ENCODE measurements at places on chromosomes 2 and 18.

DNA sequence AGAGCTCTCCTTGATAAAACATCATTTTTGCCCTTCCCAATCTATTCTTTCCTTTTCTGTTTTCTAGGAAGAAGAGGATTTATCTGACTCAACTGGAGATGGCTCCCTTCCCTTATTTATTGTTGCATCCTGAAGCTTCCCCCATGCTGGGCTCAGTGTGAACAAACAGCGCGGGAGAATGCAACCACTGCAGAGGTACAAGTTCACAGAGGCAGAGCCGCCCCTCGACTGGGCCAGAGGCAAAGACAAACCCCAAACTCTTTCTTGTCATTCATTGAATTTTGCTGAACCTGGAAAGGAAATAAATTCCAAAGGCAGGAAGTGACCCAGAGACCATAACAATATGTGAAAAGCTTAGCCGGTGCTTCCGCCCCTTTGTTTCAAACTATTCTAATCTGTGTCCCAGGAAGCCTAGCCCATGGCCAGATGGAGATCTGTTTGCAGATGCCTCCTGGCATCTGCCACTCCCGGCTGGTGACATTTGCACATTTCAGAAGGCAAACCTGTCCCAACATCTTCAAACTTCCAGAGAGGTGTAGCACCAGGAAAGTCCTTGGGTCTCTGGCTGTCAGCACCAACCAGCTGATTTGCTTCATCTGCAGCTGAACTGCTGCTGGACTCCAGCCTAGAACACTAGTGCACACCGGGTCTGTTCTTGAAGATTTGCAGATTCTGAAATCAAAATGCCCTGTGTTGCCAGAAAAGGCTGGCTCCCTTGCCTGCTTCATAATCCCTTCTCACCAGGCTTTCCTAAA lies 79.4 kb upstream of the MAP4K3 start:
- DNase-seq, result no peak

GRCh38 chr2:200929334-200930249 lies 33.9 kb downstream of the ORC2 start:
- DNase-seq, result no peak

GRCh38 chr2:43905871-43906270 lies 67.1 kb downstream of the ABCG8 start:
- no peak for DNase-seq

GRCh38 chr18:58565021-58565420 lies 63.9 kb downstream of the ALPK2 start:
- DNase-seq, result no peak

DNA sequence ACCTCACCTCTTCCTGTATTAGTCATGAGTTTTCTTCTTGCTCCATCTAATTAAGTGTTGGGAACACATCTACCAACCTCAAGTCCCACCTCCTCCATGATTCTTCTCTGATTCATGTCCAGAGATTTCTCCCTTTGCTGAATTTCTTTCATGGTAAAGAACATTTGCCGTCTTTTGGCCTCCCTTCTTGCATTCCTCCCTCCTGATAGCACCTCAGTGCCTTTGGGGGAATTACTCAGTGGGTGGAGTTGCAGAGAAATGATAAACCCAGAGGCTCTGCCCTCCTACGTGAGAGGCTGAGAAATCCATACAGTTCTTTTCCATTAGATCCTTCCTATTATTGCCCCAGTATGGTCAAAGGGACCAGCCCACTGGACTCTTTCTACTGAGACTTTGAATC lies 651.9 kb downstream of the SLC4A3 start:
- no peak for DNase-seq

DNA sequence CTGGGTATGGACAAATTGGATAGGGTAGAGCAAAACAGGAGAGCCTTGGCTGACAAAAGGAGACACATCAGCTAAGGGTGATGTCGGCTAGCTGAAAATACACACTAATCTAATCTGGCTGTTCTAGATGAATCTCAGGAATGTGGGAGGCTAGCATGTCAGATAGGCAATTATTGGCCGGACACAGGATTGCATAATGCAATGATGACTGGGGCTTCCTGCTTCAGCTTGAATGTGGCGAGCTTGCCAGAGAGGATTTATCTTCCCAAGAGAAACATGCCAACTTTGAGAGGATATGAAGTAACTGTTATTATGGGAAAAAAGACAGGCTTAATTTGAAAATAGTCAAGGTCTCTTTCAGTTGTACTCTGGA lies 102.4 kb downstream of the TRIB2 start:
- no peak for DNase-seq

- DNase-seq, result no peak
These were observed 222.9 kb downstream of the HDAC4 start for GRCh38 chr2:239177908-239178307.

- DNase-seq, result no peak
These were observed 24.8 kb downstream of the ATF2 start for GRCh38 chr2:175143191-175143590.

DNA sequence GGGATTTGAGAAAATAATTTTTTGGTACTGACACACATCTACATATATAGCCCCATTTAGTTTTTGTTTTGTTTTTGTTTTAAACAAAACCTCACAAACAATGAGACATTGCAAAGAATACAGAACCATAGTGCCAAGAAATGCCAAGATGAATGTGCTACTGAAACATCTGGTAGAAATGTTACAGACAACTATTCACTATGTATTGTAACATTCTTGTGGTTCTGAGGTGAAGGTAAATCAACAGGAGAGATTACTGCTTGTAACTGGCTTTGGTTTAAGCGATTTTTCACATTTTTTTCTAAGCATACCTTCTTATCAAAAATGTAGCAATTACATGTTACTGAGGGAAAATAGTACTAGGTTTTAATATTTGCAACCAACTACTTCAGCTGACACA lies 281.3 kb downstream of the ZNF804A start:
- no peak for DNase-seq

DNA sequence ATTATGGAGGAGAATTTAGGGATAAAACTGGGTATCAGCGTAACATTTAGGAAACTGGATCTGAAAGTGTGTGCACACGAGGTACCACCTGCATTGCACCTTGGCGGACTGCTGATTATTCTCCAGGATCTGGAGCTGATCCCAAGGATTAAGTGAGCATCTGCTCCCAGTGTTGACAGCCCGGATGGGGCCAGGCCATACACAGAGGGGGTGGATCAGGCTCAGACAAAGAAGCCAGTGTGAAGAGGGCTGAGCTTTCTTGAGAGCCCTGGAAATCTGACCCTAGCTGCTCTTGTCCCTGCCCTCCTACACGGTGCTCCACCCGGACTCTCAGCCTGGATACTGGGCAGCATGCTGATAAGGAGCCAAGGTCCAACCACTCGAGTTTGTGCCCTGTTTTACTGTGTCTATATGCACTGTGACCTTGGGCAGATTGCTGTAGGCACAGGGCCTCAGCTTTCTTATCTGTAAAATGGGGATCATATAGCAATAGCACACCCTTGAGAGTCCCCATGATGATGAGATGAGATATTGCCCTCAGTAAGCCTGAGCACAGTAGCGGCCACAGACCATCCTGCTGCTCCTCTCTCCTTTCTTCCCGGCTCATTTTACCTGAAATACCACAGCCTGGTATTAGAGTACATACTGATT lies 396.8 kb upstream of the CELF4 start:
- no peak for DNase-seq

GRCh38 chr2:172213116-172213860 lies 110.6 kb upstream of the DLX2 start:
- DNase-seq, result no peak

- DNase-seq, result peak; percentile 14
These were observed 7.6 kb upstream of the TMEM185B start for GRCh38 chr2:120230515-120231471.

DNA sequence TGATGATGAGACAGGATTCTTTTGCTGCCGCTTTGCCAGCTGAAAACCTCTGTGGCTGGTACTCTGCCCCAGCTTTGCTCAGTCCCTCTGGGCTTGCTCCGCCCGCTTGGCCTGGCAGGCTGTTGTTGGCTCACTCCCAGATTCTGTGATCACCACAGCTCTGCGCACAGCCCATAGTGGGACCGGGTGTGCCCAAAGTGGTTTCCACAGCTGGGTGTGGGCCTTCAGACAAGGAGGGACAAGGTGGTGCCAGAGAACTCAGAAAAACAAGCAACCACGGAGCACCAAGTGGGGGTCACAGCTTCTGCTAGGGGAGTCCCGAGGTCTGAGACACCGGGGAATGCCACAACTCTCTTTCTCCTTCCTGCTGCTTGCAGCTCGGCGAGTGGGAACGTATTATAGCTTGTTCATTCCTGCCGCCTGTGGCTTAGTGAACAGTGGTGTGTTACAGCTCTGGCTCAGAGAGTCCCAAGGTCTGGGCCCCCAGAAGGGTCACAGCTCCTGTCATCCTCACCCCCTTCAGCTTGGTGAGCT lies 9.2 kb upstream of the KYNU start:
- DNase-seq, result no peak

- no peak for DNase-seq
These were observed 23.4 kb downstream of the CROCC2 start for GRCh38 chr2:240929364-240930095.

DNA sequence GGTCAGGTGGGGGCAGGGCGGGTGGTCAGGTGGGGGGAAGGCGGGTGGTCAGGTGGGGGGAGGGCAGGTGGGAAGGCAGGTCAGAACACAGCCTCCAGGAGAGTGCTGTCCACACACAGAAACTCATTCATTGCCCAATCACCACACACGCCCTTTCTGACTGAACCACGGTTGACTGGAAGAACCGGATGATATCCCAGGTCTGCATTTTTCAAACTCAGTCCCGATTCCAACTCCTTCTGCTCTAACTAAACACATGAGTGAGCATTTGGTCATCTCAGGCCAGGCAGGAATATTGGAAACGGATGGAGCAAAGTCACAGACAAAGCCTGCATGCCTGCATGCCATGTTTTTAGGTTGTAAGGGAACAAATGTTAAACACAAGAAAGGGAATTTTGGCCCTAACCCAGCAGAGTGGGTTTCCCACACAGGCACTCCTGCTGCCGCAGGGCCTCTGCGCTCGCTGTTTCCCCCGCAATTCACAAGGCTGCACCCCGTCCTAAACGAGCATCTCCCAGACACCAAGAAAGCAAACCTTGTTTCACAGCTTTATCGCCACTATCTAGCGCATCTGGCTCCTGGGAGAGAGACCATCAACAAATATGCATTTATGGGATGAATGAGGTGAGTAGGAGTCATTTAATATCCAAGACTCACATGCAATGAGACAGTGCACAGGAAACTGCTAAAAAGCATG lies 100.1 kb downstream of the ZNF516 start:
- DNase-seq, result no peak

DNA sequence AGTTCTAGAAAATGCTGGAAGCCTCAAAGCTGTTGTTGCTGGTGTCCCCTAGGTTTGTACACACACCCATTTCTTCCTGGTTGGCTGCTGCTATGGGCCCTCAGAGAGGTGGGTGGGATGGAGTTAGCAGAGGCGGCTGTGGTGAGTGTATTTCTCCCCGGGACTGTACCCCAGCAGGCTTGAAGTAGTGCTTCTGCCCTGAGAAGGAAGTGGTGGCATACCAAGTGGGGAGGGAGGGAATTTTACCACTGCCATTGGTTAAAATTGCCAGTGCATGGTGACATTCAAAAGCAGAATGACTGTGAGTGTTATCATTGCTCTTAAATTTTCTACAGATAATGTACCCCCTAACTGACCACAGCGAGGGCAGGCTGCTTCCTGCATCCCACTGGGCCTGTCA lies 125.6 kb upstream of the CAPN13 start:
- peak; percentile 7 for DNase-seq

DNA sequence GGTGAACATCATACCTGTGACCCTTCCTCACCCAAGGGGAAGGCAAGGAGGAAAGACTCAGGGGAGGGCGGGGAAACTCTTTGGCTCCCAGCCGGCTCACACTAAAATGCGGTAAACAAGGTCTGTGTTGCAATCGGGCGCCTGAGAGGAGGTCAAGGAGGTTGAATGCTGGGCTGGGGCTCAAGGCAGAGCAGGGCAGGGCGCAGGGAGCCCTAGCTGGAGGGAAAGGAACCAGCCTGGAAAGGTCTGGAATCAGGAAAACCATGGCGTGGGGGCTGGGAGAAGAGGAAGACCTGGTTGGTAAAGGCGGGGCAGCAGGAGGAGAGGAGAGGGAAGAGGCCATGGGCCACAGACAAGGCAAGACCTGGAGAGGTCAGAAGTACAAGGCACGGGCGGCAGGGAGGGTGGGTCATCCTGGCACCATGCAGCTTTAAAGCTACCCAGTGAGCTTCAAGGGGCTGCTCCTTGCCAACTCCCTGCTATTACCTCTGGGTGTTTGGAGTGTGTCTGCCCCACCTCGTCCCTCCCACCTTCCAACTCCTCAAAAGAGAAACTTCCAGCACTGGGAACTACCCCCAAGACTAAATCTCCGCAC lies 4.8 kb upstream of the TMEM37 start:
- DNase-seq, result no peak

- DNase-seq, result no peak
These were observed 107.8 kb upstream of the TPO start for GRCh38 chr2:1305342-1306013.

DNA sequence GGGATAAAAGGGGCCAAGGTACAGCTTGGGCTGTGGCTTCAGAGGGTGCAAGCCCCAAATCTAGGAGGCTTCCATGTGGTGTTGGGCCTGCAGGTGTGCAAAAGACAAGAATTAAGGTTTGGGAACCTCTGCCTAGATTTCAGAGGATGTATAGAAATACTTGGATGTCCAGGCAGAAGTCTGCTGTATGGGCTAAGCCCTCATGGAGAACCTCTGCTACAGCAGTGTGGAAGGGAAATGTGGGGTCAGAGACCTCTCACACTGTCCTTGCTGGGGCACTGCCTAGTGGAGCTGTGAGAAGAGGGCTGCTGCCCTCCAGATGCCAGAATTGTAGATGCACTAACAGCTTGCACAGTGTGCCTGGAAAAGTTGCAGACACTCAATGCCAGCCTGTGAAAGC lies 880.6 kb upstream of the ID2 start:
- DNase-seq, result no peak

DNA sequence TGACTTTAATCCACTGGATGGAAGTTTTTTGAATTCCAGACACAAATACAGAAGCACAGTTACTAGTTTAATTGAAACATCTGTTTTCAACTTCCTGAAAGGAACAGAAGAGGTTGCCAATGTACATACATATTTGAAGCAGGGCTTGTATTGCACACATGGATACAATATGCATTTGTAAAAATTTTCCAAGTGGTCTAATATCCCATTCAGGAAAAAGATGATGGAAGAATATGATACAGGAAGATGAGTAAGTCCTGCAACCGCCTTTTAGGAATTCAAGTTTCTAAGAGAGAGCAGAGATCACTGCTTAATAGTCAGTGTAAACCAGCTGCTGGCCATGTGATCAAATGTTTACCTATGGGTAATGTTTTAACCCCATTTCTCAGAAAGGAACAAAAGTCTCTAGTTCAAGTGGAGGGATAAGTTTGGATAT lies 265.4 kb downstream of the TRIB2 start:
- DNase-seq, result no peak

DNA sequence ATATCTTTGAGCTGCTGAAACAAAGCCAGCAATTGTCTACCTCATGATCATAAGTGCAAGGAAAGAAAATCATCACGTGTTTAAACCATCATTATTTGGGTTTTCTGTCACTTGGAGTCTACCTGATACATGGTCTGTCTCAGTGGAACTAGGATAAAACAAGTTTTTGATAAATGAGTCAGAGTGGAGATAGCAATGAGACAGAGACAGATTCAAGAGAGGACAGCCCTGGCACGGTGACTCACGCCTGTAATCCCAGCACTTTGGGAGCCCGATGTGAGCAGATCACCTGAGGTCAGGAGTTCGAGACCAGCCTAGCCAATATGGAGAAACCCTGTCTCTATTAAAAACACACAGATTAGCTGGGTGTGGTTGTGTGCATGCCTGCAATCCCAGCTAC lies 93.8 kb downstream of the PMAIP1 start:
- DNase-seq, result no peak
